Activated T-helper 1 cell treated with anti-CD3 and anti-CD28 coated beads, Interleukin-2, amount 50 U/mL, for 16 hours (primary cell): ENCODE measurements at places on chromosomes 7 and 10.

- no peak for DNase-seq
These were observed 50.8 kb downstream of the CXCL12 start for GRCh38 chr10:44334091-44334490.

- no peak for DNase-seq
These were observed 857.3 kb upstream of the ZWINT start for GRCh38 chr10:57218382-57218781.

GRCh38 chr10:129643266-129643665 lies 176.2 kb downstream of the MGMT start:
- DNase-seq, result no peak

DNA sequence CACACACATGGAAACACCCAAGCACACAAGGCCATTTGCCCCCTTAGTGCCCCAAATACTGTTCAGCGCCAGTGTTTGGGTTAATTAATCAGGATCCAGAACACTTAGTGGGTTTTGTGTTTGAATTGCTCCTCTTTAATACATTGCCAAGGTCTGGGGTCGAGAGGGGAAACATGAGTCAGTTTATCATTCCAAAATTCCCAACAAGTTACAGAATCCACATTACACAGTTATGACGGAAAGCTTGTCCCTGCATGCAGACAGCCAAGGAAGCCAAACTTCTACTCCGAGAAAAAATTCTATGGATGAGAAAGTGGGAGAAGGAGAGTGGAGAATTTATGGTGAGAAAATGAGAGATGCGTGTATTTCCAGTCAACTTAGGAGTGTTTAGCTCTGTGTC lies 189.0 kb downstream of the NPSR1 start:
- DNase-seq, result no peak

DNA sequence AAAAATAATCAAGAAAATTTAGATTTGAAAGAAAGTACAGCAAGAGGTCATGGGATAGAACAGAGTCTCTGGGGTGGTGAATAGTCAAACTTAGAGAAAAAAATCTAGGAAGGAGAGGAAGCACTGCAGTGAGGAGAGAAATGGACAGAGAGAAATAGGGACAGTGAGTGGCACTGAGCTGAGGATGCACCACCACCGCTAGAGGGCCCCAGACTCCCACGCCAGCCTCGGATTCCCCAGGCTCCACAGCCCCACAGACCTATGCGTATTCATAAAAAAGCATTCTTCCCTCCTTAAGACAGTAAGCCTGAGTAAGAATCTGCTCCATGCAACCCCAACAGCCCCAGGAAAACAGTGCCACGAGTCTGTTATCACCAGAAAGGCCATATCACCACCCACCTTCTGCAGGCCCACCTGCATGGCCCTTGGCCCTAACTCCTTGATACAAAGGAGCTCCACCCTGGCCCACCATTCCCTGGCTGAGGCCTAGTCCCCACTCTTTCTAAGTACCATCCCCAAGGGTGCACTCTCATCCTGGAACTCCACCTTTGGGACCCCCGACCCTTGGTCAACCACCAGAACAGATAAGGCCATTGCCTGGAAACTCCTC lies 91.0 kb downstream of the ALOX5 start:
- DNase-seq, result peak; percentile 52

DNA sequence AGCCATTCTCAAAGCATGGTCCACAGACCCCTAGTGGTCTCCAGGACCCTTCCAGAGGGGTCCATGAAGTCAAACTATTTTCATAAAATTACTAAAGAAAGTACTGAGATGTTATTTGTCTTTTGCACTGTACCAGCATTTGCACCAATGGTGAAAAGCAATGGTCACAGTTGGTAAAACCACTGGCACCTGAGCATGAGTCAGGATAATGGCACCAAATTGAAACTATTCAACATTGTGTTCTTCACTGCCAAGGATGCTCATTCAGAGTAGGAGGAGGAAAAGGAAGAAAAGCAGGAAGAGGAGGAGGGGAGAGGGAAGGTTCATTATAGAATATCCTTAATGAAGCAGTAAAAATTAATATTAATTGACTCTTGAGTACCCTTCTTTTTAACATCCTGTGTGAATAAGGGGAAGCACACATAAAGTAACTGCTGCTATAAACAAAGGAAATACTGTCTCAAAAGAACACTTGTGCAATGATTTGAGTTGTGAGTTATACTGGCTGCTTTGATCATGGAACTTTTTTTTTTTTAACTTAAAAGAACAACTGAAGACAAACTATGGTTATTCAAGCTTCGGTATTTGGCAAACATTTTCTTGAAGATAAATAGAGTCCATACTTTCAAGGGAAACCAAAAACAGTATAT lies 60.2 kb downstream of the MPP7 start:
- DNase-seq, result no peak

DNA sequence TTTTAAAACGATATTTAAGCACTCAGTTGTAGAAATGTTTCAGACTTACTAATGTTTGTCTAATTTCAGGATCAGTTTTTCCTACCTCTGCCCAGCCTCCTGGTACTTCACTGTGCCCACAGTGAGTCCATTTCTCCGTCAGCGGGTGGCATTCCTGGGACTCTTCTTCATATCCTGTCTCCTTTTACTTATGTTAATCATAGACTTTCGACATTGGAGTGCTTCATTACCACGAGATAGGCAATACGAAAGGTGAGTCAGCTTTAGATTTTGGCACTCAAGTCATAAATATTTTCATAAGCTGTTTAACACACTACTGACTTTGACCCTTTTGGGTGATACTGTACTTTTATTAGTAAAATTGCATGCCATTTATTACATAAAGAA lies 2.1 kb downstream of the ENTPD7 start:
- no peak for DNase-seq

DNA sequence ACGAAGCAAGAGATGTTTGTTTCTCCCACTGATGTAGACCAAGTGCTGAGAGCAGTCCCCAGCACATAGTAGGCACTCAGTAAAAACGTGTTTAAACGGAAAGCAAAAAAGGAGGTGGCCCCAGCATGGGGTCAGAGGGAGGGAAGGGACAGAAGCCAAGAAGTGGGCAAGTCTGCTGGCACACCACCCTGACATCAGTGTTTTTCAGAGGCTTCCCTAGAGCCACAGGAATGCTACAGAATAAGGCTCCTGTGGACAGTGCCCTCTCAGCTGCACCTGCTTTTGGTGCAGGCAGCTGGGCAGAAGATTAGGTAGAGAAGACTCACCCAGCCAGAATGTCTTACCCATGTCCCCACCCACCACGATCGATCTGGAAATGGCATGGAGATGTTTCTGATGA lies 8.3 kb upstream of the ANKRD1 start:
- DNase-seq, result no peak

GRCh38 chr10:105586451-105587098 lies 945.5 kb downstream of the SORCS3 start:
- DNase-seq, result no peak

DNA sequence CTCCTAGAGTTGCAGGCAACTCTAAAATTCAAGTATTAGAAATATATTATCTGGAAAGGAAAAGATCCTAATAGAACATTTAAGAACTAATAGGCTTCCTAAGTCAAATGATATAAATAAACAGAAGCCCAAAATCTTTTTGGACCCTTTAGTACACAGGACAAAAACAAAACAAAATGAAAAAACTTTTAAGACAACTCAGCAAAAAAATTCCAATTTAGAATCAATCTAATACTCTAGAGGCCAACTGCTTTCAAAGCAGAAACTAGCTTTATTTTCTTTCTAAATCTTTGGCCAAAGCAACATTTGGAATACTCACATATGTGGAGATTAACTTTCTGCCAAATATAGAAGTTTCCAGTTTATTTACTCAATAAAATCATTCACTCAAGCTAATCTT lies 65.2 kb downstream of the CALCR start:
- DNase-seq, result no peak

GRCh38 chr7:25870574-25870973 lies 281.4 kb upstream of the NFE2L3 start:
- DNase-seq, result no peak

- no peak for DNase-seq
These were observed 89.9 kb downstream of the ZNF277 start for GRCh38 chr7:112296432-112296831.

DNA sequence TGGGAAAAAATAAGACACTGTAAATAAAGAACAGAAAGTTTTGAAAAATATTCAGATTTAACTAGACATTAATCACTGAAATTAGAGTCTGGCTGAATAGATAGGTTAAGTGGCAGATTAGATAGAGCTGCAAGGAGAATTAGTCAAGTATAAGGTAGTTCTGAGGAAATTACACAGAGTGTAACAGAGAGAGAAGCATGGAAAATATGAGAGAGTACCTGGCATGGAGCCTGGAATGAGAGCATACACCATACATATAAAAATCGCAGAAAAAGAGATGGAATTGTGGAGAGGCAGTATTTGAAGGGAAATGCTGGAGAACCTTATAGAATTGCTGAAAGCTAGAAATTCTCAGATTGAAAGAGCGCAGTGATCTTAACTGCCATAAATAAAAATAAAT lies 46.9 kb downstream of the ZNRF2 start:
- no peak for DNase-seq

- no peak for DNase-seq
These were observed 247.1 kb upstream of the GRB10 start for GRCh38 chr7:51029701-51030191.

- no peak for DNase-seq
These were observed 92.3 kb downstream of the NKX6-2 start for GRCh38 chr10:132693676-132694075.

DNA sequence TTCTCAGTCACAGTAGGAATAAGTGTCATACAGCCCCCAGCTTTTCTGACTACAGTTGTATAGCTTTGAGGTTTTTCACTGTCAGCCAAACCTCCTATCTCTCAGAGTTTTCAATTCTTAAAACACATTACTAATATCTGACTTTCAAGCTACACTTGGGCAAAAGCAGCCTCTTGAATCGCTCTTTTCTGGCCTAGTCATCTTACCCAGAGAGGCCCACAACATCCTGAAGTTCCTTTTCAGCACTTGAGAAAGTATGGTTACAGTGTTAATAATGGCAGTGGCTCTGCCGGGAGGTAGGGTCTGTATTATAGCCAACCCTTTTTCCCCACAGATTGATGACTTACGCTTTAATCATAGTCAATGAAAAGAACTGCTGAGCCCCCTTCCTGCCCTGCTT lies 181.0 kb downstream of the LRRC4 start:
- no peak for DNase-seq
